Lower lobe of right lung (tissue), 2 donors: ENCODE measurements at places on chromosomes 1 and 21.

GRCh38 chr1:43058545-43059360, 100.1 kb upstream of the SLC2A1 start:
- DNase-seq, result no peak

- DNase-seq, result no peak
Measured at GRCh38 chr1:82371844-82372498, 571.2 kb downstream of the ADGRL2 start.

DNA sequence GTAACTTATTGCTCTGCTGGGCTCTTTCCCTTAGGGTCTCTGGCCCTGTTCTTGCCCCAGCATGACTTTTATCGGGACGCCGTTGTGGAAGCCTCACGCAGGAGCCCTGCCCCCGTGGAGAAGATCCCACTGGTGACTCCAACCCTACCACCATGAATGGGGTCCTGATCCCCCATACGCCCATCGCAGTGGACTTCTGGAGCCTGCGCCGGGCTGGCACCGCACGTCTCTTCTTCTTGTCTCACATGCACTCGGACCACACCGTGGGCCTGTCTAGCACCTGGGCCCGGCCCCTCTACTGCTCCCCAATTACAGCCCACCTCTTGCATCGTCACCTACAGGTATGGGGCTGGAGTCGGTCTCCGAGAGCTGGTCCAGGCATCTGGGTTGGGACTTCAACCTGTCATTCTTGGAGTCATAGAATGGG, 322 bp downstream of the DCLRE1B start:
- peak; percentile 68 for DNase-seq

- DNase-seq, result no peak
Measured at GRCh38 chr1:109011335-109011734, 30.6 kb downstream of the WDR47 start.

GRCh38 chr1:163924041-163924440, 602.3 kb downstream of the NUF2 start:
- DNase-seq, result no peak

- DNase-seq, result no peak
Measured at GRCh38 chr1:97783751-97784150, 137.1 kb downstream of the DPYD start.
